NK-92 treated with Interleukin-12 subunit alpha and Interleukin-12 subunit beta, amount 100 ng/mL, for 24 hours (cell line): ENCODE measurements at places on chromosomes 7 and 10.

GRCh38 chr10:119893074-119893473 lies 544 bp downstream of the SEC23IP start:
- no peak for DNase-seq

DNA sequence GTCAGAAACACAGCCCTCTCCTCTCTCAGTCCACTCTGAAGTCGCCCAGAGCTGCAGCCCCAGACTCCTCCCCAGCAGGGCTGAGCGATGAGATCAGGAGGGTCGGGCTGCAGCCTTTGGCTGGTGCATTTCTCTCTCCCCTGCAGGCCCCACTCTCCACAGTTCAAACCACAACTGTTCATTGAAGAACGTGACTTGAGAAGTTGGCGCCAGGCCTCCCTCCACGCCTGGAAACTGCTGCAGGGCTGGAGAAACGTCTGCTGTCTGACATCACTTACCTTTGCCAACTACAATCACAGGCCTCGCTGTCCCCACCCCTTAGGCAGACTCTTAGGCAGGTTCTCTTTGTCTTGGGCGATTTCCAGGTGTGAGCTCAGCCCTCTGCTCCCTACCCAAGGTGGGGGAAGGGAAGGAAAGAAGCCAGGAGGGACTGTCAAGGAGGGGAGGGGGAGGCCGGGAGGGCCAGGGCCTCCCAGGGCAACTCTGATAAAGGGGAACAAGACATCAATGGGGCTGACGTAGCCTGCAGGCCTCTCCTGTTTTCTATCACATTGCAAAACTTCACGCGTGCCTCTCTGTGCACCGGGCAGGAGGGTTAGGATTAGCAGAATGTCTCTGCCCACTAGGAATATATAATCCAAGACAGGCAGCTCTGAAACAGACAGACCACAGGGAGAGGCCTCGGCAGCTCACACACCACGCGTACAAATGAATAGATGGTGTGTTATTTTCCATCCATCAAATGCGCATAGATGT lies 32.7 kb downstream of the CALML5 start:
- DNase-seq = no peak

DNA sequence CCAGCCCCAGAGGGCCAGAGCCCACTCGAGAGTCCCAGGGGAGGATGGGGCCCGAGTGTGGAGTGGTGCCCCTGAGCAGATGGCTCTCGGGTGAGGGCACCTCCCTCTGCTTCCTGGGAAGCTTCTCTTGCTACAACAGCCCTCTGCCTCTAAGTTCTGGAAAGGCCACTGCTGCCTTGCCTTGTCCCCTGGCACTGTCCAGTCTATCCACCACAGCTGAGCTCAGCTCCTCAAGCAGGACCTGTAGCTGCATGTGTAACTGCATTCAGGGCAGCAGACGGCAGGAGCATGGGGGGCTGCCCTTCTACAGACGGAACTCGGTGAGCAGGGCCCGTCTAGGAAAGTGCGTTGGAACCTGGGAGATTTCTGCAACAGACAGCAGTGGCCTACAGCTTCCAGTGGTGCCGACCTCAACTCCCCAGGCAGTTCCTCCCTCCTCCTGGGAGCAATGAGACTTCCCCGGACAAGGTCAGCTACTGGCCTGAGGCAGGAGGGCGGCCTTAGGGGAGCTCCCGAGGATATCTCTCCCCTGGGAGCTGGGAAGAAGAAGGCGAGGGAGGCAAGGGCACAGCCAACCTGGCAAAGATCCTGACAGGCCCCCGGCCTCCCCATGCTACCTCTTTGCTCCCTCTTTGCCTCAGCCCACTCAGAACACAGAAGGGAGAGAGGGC lies 88.5 kb downstream of the DLG5 start:
- no peak for DNase-seq

- no peak for DNase-seq
Measured at GRCh38 chr10:44195112-44196007, 189.5 kb downstream of the CXCL12 start.

GRCh38 chr10:44172883-44173607 lies 211.9 kb downstream of the CXCL12 start:
- no peak for DNase-seq

GRCh38 chr7:34322841-34323240 lies 335.2 kb upstream of the NPSR1 start:
- no peak for DNase-seq

DNA sequence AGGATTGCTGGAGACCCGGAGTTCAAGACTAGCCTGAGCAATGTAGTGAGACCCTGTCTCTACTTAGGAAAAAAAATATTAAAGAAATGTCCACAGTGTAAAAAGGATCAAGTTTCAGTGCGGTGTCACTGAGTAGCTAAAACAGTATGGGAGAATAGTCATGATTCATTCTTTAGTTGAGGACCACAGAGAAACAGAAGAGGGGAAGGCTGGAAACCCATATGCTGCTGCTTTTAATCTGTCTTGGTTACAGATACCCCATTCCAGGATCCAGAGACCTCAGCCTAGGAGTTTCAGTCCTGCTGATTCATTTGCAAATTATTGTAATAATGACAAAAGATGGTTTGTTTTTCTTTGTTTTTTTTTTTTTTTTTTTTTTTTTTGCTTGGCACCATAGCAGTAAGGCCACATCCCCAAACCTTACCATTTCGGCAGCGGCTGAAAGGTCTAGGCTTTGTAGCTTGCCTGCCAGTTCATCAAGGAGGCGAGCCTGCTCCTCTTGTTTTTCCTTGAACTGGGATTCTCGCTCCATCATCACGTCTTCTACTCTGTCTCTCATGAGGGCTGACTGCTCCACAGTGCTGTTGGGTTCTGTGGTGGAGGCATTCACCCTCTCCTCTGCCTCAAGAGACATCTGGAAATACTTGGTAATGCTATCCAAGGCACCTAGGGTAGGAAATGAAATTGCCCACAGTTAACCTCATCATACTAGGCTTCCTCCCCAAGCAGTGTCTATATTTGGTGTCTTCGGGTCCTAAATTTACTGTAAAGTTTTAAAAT lies 44.2 kb downstream of the DLD start:
- no peak for DNase-seq

GRCh38 chr10:122033224-122033926 lies 44.4 kb downstream of the TACC2 start:
- no peak for DNase-seq

DNA sequence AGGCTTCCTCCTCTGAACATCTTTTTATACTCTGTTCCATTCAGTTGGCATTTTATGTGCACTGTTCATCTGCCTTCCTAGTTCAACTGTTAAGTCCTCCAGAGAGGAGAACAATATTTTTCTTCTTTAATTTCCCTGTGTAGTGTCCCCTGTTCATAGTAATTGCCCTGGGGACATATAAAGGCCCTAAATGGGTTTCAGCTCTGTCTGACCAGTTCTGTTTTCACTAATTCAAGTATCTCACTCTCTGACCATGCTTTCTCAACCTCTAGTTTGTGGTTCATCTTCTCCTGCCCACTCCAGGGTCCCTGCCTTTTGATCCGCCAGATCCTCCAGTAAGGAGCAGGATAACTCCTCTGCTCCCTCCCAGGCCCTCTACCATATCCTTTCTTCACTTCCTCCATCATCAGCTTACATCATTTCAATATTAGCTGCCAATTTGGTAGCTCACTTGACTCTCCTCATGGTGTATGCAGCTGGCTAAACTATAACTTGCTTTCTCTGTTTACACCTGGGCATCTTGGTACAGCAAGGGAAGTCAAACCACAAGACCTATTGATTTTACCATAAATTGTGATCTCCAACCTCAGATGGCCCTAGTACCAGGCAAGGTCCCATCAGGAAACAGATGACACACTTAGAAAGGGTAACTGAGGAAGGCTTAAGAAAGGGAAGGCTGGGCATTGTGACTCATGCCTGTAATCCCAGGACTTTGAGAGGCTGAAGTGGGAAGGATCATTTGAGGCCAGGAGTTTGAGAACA lies 17.7 kb upstream of the C10orf67 start:
- DNase-seq = no peak

GRCh38 chr7:29622335-29623265 lies 59.0 kb downstream of the PRR15 start:
- DNase-seq = no peak

GRCh38 chr7:105924945-105925344 lies 38.1 kb upstream of the CDHR3 start:
- no peak for DNase-seq

- DNase-seq = no peak
Measured at GRCh38 chr10:132634947-132635271, 97.3 kb downstream of the INPP5A start.

DNA sequence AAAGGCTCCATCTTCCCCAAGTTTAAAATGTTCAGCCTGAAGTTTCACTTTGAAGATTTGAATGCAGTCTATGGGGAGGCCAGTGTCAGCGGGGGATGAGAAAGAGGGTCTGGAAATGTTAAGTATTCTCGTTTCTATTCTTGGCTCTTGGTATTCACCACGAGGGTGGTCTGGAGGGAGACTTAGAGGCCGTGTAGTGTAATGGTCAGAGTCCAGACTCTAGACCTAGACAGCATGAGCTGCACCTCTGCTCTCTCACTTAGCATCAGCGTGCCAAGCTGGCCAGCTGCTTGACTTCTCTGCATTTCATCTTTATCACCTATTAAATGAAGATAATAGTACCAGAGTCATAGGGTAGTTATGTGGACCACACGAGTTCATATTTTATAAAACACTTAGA lies 57.9 kb downstream of the MKX start:
- DNase-seq = no peak

DNA sequence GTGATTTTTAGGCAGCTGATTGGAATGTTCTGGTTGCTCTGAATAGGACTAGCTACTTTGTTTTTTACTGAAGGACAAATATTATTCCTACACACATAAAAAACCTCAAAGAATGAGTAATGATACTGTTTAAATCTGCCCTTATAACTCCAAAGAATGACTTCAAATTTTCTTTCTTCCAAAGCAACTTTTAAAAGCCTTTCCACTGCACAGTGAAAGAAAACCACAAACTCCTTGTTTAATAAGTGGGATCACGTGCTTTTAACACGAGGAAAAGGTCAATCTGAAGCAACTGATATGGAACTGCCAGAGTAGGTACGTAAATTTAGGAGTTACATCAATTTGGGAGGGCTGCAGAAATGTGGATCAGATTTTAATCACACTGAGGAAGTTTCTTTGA lies 8.0 kb upstream of the PRKCQ start:
- DNase-seq = no peak

- DNase-seq = no peak
Measured at GRCh38 chr10:70320751-70321150, 36.9 kb upstream of the NPFFR1 start.

DNA sequence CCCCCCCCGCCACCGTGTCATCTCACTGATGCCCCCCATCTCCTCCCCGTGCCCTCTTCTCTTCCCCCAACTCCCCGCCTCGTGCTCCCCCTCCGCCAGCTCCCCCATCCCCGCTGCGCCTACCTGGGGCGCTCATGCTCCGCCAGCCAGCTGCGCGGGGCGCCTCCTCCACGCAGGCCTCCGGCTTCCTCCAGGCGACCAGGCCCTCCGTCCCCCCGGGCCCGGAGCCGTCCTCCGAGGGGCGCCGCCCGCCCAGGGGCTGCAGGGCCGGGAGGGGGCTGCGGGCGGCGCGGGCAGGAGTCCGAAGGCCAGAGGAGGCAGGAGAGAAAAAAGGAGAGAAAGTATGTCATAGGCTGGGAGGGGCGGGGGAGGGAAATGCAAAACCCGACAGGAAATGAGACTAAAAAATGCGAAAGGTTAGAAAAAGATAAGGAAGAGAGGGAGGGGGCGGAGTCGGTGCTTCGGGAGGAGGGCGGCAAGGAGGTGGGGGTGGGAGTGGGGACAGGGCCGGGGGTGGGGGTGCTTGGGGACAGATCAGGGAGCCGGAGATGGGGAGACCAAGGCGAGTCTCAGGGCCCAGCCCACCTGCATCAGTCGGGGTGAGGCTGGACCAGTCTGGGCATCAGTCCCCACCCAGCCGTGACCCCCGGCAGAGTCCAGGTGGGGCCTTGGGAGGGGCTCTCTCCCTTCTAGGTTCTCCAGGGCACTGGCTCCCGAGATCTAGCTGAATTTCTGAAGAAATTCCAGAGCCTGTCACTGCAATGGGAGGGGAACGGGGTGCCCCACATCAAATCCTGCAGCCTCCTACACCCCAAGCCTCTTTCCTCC lies at the start of gene CARD11:
CARD11 (minus strand) TSS at position 324 of the 828 bp plus-strand sequence. CDS start 85,361 bp downstream, outside the sequence.
- peak; percentile 52 for DNase-seq

GRCh38 chr7:2405201-2405600 lies 1.8 kb downstream of the CHST12 start:
- no peak for DNase-seq

DNA sequence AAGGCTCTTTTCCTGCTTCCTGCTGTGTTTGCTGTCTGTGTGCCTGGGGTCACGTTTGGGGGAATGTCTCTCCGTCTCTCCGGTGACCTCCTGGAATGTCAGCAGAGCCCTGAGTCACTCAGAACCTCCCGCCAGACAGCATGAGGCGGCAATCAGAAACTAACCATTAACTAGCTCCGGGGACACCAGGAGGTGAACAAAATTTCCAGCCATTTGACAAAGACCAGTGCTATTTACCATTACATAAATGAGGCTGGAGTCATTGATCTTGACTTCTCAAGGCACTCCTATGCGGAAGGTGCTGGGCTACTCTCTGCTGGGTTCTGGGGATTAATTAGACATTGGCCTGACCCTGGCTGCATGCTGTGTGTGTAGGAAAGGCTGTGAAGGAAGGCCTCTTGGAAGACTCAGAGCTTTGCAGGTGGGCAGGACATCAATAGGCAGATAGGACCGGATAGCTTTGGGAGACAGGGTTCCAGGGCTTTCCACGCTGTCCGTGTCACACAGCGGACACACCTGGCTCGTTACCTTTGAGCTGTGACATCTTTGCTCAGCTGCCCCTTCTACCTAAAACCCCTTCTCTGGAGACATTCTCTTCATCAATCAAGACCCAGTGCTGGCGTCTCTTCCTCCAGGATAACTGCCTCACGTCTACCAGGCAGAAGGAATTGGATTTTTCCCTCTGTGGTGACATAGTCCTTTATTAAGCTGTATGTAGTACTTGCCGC lies 77.0 kb downstream of the PFKFB3 start:
- DNase-seq = no peak

- DNase-seq = no peak
Measured at GRCh38 chr7:25611196-25611595, 382.9 kb upstream of the NPVF start.

GRCh38 chr10:96380821-96381220 lies 22.0 kb upstream of the OPALIN start:
- DNase-seq = no peak

- no peak for DNase-seq
Measured at GRCh38 chr10:110841767-110842267, 29.9 kb upstream of the PDCD4 start.

GRCh38 chr10:18406136-18406535 lies 245.3 kb downstream of the NSUN6 start:
- DNase-seq = no peak

DNA sequence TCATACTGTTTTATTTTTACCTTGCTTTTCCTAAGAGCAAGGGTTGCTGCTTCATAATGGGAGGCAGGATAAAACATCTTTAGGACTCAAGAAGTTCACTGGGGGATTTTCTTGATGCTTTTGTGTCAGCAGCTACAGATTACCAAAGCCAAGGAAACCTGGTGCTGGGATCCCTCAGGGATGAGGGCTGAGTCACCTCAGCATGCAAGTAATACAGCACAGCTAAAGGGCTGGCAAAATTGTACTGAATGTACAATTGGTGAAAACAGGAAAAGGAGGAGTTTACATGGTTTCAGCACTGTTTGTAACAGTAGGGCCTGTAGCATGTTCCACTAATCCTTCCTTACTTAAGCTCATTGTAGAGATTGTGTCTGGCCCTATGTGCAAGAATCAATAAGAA lies 1056.8 kb downstream of the SORCS1 start:
- no peak for DNase-seq
